ENCODE measurements at places on chromosomes 16 and 17.

DNA sequence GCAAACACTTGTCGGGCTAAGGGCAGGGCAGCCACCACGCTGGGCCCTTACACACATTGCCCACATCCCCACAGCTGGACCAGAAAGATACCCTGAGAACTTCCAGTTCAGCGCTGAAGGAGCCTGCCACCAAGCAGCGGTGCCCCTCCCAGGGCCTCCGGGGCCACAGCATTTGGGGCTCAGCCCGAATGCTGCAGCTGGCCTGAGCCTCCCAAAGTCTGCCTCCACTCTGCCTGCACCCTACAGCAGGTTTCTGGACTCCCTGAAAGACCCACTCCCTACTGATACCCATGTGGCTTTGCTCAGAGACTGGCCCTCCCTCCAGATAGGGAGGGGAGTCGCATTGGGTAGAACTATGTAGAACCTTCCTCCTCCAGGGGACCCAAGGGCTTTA lies 1.5 kb downstream of the MCRIP1 start:
- no peak for DNase-seq

GRCh38 chr17:73072219-73072962 lies 20.1 kb downstream of the SLC39A11 start:
- no peak for DNase-seq

- no peak for DNase-seq
Measured at GRCh38 chr16:56113223-56113622, 78.1 kb upstream of the GNAO1 start.

DNA sequence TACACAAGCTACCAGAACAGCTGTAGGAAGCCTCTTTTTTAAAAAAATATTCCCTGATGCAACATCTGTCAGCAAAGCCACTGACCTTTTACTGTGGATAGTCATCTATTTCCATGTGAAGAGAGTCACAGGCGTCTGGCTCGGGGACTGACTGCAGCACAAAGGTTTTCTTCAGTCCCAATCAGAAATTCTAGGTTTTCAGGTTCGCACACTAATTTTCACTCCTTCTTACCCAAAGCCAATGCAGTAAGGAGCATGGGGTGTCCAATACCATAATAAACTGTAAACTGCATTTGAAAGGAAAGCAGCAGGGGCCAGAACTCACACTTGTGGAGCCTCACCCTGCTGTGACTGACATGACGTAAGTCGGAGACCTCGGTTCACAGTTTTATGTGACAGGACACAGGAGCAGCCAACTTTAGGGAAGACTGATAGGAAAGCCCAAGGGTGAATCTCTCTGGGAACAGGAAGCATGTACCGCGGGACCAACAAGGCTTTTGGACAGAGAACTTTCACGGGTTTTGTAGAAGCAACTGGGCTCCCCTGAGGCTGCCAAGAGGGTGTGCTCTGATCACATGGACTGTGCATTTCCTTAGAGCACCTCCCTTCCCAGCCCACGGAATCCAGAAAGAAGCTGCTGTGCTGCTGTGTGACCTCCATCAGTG lies 9.1 kb upstream of the TMEM100 start:
- DNase-seq, result no peak

DNA sequence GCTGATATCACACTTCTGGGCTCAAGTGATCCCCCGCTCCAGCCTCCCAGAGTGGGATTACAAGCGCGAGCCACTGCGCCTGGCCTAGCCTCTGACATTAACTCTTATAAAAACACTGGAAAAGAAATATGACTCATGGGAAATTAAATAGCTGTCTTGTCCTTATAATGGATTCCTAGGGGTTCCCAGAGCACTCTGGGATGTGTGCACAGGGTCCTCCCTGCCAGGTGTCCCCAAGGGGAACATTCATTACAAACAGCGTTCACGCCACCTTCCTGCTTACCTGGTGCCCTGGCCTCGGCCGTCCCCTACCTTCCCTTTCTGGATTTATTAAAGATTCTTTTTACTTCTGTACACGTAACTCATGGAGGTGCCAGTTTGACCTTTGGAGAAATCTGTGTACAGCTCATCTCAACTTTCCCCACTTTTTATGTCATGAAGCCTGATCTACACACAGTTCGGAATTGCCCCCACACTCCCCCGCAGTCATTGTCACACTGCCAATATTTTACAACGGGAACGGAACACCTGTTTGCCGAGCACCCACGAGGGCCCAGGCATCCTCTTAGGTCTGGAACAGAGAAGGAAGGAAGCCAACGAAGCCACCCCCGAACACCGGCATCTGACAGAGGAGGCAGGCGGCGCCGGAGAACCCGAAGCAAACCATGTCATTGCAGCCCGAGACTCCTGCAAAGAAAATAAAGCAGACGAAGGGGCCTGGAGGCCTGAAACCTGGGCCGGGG lies 39.7 kb upstream of the MEAK7 start:
- DNase-seq, result peak; percentile 52

DNA sequence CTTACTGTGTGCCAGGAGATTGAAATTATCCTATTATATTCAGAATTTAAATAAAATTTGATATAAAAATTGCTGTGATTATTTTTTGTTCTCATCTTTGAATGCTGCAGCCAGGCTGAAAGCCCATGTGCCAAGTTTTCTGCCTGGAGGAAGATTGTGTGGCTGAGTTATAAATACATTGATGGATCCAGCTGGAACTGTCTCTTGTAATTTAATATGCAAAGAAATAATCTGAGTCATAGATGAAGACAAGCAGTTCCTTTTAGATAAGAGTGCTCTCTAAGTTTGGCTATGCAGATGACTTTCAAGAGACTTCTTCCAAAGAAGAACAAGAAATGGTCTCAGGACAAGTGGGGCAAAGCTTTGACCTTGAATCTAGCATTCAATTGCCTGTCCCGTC lies 871.0 kb downstream of the CDH11 start:
- no peak for DNase-seq
